Esophagus mucosa (tissue), 1 donor: ENCODE measurements at places on chromosomes 7 and 10. TPM values are rescaled to one million over a fixed set of nuclear protein-coding genes. Genes with fewer than 3 reads are reported as not detected.

The GPR15LG gene
- total RNA-seq = 404 TPM

The OR6B1 gene
- not detected for total RNA-seq

The MAP3K8 gene
- total RNA-seq = 22.1 TPM

The TES gene
- total RNA-seq = 52.9 TPM
